Thoracic aorta (tissue), 2 donors: ENCODE measurements at places on chromosomes 3 and 15.

GRCh38 chr3:15290736-15291135, 41.6 kb downstream of the SH3BP5 start:
- no peak for DNase-seq

DNA sequence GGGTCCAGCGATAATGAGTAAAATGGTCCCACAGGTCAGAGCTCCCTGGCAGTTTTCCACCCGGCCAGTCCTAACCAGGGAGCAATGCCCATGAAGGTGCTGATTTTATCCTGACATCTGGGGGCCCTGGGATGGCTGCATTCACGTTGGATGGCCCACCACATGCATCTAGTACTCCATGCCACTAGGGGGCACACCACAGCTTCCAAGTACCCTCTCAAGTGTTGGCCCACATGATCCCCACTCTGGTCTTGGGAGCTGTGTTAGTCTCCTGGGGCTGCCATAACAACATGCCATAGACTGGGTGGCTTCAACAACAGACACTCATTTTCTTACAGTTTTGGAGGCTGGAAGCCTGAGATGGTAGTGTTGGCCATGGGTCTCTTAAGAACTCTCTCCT, 225.5 kb downstream of the SLCO3A1 start:
- DNase-seq: no peak

GRCh38 chr15:90209591-90209990, 8.5 kb downstream of the SEMA4B start:
- DNase-seq: no peak

- no peak for DNase-seq
Observed at GRCh38 chr3:146390957-146391356, 78.4 kb downstream of the PLSCR2 start.

GRCh38 chr3:37200141-37200540, 25.8 kb upstream of the LRRFIP2 start:
- DNase-seq: no peak

DNA sequence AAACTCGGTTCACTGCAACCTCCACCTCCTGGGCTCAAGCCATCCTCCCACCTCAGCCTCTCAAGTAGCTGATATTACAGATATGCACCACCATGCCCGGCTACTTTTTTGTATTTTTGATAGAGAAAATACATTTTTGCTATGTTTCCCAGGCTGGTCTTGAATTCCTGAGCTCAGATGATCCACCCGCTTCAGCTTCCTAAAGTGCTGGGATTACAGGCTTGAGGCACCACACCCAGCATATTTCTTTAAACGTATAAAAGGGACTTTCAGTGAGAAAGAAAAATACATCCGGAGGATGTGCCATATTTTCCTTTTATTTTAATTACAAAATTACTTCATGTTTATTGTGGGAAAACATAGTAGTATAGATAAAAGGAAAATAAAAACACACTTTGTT, 55.2 kb downstream of the RPL39L start:
- DNase-seq: no peak
